ENCODE measurements at places on chromosomes 3 and 15.

GRCh38 chr3:171991166-171991565, 48.2 kb upstream of the FNDC3B start:
- H3K27ac ChIP-seq, result no peak overlapping the region
- H3K4me1 ChIP-seq, result no peaks in the 10 kb centered on the region
- no peak overlapping the region for H3K4me3 ChIP-seq
- DNase-seq, result no peak
- H3K36me3 ChIP-seq, result no peaks in the 10 kb centered on the region
- H3K27me3 ChIP-seq, result no peaks in the 10 kb centered on the region

DNA sequence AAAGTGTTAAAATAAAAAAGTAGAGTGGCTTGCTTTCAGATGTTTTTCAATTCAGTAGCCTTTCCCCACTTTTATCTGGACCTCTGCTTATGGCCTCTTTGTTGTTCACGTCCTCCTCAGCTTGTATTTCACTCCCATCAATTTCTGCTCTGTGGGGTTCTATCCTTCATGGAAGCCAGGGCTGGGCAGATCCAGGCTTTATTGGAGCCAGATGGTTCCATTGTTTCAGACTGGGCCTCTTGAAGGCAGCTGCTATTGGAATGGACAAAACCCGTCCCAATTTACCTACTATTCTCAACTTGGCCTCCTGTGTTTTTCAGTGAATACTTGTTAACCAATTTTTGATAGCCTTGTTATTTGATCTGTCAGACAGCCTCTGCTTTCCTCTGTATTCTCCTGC, 10.9 kb upstream of the AADACL2 start:
- H3K4me1 ChIP-seq, result no peaks in the 10 kb centered on the region
- no peak for DNase-seq
- H3K27me3 ChIP-seq, result no peaks in the 10 kb centered on the region
- no peaks in the 10 kb centered on the region for H3K36me3 ChIP-seq

- H3K27ac ChIP-seq, result peak overlapping the region; percentile 67
- H3K27me3 ChIP-seq, result peaks cover 5% of the 10 kb centered on the region
- H3K36me3 ChIP-seq, result no peaks in the 10 kb centered on the region
- peaks cover 32% of the 10 kb centered on the region for H3K4me1 ChIP-seq
- DNase-seq, result no peak
- no peak overlapping the region for H3K4me3 ChIP-seq
These were observed 10.9 kb downstream of the DISP2 start for GRCh38 chr15:40368719-40369473.

GRCh38 chr3:56878074-56878473, 76.3 kb upstream of the ARHGEF3 start:
- no peaks in the 10 kb centered on the region for H3K27me3 ChIP-seq
- H3K27ac ChIP-seq, result peak overlapping the region; percentile 87
- H3K4me3 ChIP-seq, result no peak overlapping the region
- peak; percentile 77 for DNase-seq
- peaks cover 18% of the 10 kb centered on the region for H3K4me1 ChIP-seq

DNA sequence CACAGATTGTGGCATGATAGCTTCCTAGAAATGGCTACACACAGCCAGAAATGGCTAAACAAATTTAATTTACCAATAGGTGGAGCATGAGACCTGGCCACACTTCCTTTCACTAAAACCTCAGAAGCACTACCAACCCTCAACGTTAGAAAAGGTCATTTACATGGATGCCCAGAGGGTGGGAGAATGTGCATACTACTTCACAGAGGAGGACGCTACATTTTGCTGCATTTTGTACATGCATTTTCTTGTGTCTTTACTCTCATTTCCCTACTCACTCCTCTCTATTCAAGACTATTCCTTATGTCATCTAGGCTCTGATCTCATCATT, 40.1 kb downstream of the C2CD4B start:
- DNase-seq, result no peak
- no peaks in the 10 kb centered on the region for H3K27me3 ChIP-seq
- peak overlapping the region; percentile 18 for H3K27ac ChIP-seq
- no peak overlapping the region for H3K4me3 ChIP-seq
- H3K4me1 ChIP-seq, result no peaks in the 10 kb centered on the region

- no peak overlapping the region for H3K27ac ChIP-seq
- no peak overlapping the region for H3K4me3 ChIP-seq
- DNase-seq, result peak; percentile 60
- no peaks in the 10 kb centered on the region for H3K4me1 ChIP-seq
- H3K36me3 ChIP-seq, result no peaks in the 10 kb centered on the region
These were observed 59.5 kb upstream of the STRIT1 start for GRCh38 chr3:155352900-155353490.

GRCh38 chr3:127780536-127781400, 41.5 kb downstream of the MGLL start:
- no peak for DNase-seq
- no peak overlapping the region for H3K4me3 ChIP-seq
- H3K27me3 ChIP-seq, result no peaks in the 10 kb centered on the region
- H3K36me3 ChIP-seq, result no peaks in the 10 kb centered on the region
- peak overlapping the region; percentile 17 for H3K27ac ChIP-seq
